AML-193 (cell line): ENCODE measurements at places on chromosomes 4 and X.

DNA sequence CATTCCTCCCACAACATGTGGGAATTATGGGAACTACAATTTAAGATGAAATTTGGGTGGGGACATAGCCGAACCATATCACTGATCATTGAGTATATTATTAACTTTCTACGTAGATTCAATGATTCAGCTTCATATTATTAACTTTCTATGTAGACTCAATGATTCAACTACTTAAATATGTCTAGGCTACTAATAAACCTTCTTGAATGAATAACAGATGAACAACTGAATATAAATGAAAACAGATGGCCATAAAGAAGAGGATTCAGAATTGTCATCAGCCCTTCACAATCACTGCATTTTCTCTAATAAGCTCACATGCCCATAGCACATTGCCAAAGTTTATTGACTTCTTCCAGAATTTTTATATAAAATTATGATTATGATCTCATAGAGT is 57.0 kb downstream of the CEP44 start:
- no peak for DNase-seq

DNA sequence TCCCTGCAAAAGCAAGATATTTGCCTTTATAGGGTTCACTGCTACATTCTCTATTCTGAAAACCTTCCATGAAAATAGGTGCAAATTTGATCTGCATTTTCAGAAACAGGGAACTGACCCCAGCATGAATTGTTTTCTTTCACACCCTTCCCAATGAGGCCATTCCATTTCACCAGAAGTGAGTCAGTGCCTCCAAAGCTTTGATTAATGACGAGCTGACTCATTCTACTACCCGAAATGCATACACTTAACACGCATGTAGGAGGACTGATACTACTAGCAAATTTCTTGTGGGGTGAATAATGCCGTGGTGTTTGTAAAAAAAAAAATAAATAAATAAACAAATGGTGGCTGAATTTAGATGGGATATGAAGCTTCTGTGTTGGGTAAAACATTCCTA is 146.9 kb upstream of the FGF13 start:
- DNase-seq, result no peak

GRCh38 chr4:91127831-91128230 is 1000.6 kb downstream of the CCSER1 start:
- DNase-seq, result no peak

DNA sequence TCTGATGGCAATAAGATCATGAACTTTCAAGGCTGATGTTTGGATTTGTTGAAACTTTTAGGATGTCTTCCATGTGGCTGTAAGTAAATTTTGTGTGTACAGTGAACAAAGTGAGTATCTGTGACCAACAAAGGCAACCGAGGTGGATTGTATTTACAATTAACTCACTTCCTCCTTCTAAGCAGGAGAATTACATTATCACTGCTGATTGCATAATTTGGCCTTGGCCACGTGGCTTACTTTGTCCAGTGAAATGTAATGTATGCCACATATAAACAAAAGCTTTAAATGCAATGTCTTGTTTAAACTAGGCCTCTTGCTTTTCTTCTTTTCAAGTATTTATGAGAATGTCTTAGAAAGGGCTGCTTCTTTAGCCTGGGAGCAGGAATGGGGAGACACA is 66.3 kb upstream of the MAD2L1 start:
- DNase-seq, result peak; percentile 51

GRCh38 chr4:101102114-101102742 is 245.1 kb downstream of the PPP3CA start:
- no peak for DNase-seq

- DNase-seq, result no peak
Measured at GRCh38 chr4:177125656-177126055, 184.0 kb upstream of the NEIL3 start.

DNA sequence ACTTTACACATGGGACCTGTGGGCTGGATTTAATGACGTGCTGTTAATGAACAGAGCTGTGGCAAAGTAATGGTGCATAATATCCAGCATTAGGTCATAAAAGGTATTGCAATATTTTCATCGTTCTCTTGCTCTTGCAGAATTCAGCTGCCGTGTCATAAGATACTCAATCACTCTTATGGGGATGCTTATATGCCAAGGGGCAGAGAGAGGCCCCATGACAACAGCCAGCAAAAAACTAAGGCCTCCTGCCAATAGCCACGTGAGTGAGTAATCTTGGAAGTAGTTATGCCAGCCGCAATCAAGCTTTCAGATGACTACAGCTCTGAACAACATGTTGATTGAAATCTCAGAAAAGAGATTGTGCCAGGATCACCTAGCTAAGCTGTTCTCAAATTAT is 616.9 kb downstream of the FSTL5 start:
- DNase-seq, result no peak

DNA sequence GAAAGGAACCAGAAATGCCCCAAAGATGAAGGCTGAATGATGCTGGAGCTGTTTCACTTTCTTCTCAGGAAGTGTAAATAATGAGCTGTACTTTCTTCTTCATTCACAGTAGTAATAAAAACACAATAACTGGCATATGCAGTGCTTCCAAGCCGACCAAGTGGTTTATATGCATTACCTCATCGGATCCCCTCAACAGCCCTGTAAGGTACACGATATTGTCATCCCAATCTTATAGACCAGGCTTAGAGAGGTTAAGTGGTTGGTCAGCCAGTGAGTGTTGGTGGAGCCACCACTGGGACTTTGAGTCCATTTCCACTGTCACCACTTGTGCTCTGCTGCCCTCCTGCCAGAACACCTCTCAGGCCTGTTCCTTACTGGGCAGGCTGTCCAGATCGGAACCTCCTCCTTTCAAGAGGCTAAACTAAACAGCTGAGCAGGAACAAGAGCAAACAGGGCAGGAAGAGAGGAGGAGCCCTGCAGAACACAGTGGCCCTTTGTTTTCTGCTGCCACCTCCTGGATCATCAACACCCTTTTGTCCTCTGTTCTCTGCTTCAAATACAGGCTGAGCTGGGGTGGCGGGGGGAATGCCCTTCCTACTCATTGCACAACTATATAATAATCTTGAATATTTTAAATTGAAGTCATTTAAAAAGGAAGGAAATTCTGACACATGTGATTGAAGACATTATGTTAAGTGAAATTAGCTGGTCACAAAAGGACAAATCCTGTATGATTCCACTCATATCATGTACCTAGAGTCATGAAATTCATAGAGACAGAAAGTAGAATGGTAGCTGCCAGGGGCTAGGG is 112.5 kb upstream of the ATP6AP2 start:
- DNase-seq, result peak; percentile 21

GRCh38 chrX:66489339-66489738 is 149.5 kb downstream of the EDA2R start:
- DNase-seq, result no peak

DNA sequence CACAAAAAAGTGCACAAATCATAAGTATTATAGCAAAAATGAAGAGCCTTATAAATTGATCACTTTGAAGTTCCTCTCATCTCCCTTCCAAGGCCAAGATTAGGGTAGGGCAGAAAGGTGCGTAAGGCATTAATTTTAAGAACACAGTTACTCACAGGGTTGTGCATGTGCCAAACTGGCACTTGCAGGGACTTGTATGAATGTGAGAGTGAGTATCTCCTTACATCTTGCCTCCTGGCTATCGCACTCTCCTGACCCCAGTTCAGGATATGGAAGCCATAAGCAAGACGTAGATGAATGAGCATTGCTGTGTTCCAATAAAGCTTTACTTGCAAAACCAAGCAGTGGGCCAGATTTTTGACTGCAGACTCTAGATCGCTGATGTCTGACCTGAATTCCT is 510.1 kb upstream of the AADAT start:
- DNase-seq, result no peak

- no peak for DNase-seq
Measured at GRCh38 chr4:73055241-73055897, 14.1 kb downstream of the COX18 start.

GRCh38 chr4:141207961-141208360 is 12.7 kb upstream of the ZNF330 start:
- no peak for DNase-seq

GRCh38 chr4:41189666-41190065 is 24.7 kb downstream of the APBB2 start:
- no peak for DNase-seq

DNA sequence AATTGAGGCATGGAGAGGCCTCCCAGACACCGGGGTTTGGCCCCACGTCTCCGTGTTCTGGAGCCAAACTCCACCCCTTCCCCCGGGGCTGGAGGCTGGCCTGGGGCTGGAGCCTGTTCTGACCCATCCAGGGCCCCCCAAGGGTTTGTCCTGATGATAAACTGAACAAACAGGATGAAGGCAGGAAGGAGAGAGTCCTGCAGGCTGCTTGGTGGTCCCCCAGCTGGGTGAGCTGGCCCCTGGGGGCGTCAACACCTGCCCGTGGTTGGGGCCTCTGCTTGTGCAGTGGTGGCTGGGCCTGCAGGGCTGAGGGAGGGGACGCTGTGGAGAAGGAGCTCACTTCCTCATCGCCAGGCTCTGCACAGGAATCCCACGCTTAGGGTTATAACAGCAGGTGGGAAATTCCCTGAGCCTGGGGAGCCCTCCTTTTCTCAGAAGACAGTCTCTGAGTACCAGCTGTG is 2.3 kb downstream of the SH3TC1 start:
- peak; percentile 13 for DNase-seq

DNA sequence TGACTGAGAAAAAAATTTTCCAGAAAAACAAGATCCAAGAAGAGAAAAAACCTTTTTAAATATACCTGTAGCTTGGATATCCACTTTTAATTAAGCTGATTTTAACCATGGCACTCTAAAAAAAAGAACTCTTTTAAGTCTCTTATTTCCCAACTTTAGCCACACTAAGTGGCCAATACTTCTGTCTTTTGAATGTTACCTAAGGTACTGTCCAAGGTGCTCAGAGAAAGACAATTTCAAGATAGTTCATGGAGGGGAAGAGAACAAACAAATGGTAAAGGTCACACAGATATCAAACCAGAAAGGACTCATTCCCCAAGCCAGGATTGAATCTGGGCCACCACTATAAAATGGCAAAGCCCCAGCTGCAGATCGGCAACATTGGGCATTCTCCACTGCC is 10.1 kb downstream of the NLRP2B start:
- no peak for DNase-seq

DNA sequence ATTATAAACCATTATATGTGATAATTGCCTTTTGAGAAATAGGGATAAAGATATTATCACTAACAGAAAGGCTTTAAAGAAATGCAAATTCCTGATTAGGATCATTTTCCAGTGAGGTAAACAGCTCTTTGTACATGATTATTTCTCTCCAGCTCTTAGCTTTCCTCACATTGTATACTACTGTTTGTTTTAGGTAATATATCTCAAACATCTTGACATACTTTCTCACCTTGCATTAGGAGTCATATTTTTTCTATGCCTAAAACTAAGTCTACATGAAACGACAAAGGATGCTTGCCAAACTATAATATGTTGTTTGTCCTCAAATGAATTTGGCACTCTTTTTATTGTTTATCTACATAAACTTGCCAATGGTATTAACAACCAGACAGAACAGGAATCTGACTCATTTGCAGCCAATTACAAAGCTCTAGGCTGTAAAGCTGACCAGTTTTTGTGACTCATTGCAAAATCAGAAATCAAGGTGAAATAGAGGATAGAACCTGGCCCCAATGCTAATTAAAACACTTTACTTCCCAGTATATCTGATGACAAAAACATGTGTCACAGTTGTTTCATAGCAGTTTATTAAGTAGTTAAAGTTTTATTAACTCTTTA is 107.0 kb downstream of the IQCM start:
- DNase-seq, result no peak

DNA sequence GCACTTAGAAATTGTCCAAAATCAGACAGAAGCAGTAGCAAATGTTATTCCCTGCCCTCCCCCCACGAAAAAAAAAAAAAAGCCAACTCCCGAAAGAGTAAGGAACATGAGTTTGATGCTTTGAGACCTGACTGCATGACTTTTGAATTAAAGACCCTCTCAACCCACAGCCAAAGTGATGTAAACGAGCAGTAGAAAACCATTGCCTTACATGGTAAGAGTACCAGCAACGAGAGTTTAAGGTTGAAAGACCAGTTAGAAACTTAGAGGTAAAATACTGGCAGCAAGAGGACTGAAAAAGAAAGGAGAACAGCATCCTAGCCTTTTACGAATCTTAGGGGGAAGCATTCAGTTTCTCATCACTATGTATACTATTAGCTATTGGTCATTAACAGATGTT is 10.0 kb upstream of the ANXA10 start:
- DNase-seq, result no peak

- no peak for DNase-seq
Measured at GRCh38 chr4:61580721-61581377, 380.7 kb downstream of the ADGRL3 start.

GRCh38 chr4:78951862-78952472 is 12.7 kb upstream of the PAQR3 start:
- peak; percentile 46 for DNase-seq

- DNase-seq, result no peak
Measured at GRCh38 chr4:2812612-2813354, 19.9 kb downstream of the SH3BP2 start.

GRCh38 chr4:169245061-169245460 is 25.7 kb downstream of the SH3RF1 start:
- DNase-seq, result peak; percentile 65

DNA sequence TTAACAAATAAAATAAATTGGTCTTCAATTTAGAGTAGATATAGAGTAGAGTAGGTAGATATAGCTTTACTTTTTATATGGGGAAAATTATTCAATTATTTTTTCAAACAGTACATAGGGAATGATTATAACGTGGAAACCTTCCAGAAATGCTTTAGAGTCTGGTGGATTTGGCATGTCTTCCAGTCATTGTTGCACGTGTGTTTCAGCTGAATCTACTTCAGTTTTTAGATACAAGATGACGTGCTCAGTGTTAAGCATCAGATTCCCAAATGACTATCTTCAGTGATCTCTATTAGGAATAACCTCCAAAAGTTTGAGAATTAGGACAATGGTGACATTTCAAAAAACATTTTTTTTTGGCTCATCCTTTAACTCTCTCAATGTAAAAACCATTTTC is 616.9 kb downstream of the ANKRD50 start:
- DNase-seq, result no peak

GRCh38 chr4:13445841-13446790 is 38.0 kb downstream of the RAB28 start:
- DNase-seq, result no peak

DNA sequence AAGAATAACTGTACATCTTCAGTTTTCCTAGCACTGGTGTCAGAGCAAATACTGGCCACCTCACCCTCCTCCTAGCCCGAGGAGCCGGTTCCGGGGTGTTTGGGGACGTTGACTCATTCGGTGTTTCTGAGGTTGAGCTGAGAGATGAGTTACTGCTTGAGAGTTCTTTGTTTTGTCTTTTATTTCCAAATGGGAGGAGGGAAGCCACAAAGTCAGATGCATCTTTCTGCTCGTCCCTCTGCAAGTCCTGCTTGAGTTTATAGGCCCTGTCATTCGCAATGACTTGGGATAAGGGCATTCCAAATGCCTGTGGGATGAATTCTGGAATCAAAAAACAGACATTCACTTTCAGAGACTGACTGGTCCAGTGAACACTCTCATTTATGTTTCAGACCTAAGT is 77.5 kb downstream of the HCCS start:
- DNase-seq, result no peak

DNA sequence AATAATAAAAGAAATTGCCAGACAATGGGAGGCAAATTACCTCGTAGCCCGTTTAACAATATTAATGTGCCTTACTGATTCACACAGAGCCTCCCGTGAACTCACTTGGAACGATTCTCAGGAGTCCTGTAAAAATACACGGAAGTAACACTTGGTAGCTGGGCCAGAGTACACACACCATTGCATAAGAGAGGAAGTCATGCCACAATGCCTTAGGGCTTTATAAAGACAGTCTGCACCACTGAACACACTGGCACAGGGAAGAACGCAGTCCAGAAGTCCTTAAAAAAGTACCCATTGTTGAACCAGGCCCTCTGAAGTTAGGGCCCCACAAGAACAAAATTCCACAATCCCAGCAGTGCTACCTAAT is 15.1 kb downstream of the SLC2A9 start:
- DNase-seq, result peak; percentile 89

- no peak for DNase-seq
Measured at GRCh38 chr4:137283737-137284136, 248.6 kb downstream of the PCDH18 start.
